GM12878 (cell line): ENCODE measurements at places on chromosomes 16 and 17. TPM values are rescaled to one million over a fixed set of nuclear protein-coding genes. Genes with fewer than 3 reads are reported as not detected.

The OR2C1 gene
- 0.21 TPM in 1 of 2 replicates, not detected in the other for total RNA-seq

The KCNG4 gene
- total RNA-seq = not detected in 2 replicates

The MFAP4 gene
- 0.13 and 0.28 TPM in 2 replicates for total RNA-seq

The TSPOAP1 gene
- 6.5 and 8.8 TPM in 2 replicates for total RNA-seq

The GDPD1 gene
- total RNA-seq = 0.64 and 0.74 TPM in 2 replicates

The SMIM36 gene
- not detected in 2 replicates for total RNA-seq

The AGRP gene
- total RNA-seq = not detected in 2 replicates

The NPB gene
- total RNA-seq = 0.29 TPM in 1 of 2 replicates, not detected in the other

- no peak for DNase-seq
Observed at GRCh38 chr16:11232852-11233726, 22.9 kb downstream of the SOCS1 start.

DNA sequence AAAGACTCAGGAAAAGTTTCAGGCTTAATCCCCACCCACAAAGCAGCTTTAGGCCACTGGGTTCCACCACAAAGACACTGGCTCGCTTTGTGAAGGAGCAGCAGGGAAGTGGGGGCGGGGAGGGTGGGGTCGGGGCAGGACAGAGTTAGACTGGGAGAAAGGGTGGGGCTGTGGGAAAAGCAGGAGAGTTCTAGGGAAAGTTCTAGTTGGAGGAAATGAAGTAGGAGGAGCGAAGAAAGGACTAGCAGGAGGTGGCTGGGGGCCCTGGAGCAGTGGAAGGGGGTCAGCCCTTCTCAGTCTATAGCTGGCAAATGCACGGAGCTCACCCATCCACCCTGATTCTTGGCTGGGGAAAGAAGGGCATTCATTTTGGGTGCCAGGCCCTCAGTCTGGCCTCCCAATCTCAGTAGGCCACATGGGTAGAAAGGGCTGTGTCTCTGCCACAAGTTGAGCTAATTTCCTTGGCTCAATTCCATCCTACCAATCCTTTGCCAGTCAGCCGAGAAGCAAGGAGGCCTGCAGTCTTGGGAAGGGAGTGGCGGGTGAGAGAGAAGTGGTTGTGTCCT is 4.6 kb downstream of the INPP5K start:
- DNase-seq = no peak

- no peak for DNase-seq
Observed at GRCh38 chr17:76810956-76811355, 57.2 kb upstream of the MGAT5B start.

DNA sequence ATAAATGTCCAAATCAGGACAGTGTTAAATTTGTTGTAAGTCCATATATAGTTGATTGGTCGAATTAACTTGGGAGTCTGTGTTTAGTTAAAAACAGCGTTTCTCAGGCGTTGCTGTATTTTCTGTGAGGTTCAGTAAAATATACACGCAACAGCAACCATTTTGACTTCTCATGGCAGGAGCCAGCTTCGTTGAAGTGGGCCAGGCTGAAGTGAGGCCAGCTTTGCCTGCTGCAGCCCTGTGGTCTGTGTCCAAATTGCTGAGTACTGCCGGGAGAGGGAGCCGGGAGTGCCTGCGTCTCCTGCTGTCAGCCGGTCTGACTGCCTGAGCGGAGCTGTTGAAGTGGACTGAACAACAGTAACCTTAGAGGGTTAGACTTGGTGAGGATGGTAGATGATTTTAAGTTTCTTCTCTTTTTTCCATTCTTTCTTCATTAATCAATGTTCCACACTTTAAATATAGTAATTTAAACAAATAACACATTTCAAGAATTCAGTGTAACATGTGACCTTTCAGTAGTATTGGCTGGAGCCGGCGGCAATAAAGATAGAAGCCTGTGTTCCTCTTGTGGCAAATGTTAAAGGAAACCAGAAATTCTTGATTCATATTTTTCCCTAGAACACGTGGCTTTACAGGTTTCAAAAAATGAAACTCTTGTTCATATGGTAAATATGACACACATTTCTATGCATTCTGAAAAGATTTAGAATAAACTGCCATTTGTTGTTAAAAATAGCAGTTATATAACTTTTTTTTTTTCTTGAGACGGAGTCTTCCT is 37.0 kb upstream of the ZNF750 start:
- no peak for DNase-seq

- no peak for DNase-seq
Observed at GRCh38 chr17:80449194-80449929, 27.0 kb downstream of the NPTX1 start.

DNA sequence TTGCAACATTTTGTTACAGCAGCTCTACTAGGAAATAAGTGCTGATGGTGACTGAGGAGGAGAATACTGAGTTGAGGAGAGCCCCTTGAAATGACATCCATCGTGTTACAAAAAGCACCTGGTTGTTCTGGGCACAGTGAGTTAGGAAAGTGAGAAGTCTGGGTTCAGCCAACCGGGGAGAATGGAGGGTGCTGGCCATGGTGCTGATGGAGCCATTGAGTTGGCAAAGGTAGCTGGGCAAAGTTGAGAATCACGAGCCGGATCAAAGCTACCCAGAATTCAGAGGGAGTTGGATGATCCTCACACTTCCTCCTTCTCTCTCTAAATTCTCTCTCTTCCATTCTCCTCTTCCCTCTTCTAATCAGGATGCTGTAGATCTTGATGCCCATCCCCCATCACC is 35.0 kb upstream of the ASIC2 start:
- no peak for DNase-seq

- DNase-seq = no peak
Observed at GRCh38 chr17:39576187-39576586, 31.5 kb downstream of the NEUROD2 start.

DNA sequence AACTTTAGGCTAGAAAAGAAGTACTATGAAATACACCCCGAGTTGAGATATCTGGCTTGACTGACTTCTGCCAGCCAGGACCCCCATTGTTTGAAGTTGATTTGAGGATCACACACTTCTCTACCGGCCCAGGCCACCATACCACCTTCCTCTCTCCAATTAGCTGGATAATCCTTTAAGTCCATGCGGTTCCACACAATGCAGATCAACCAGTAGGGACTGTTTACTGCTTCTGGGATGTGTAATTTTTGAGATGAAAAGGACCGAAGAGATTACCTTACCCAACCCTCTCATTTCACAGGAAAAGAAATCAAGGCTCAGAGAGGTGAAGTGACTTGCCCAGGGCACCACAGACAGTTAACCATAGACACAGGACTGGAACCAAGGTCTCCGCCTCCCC is 20.5 kb downstream of the ERN1 start:
- no peak for DNase-seq

DNA sequence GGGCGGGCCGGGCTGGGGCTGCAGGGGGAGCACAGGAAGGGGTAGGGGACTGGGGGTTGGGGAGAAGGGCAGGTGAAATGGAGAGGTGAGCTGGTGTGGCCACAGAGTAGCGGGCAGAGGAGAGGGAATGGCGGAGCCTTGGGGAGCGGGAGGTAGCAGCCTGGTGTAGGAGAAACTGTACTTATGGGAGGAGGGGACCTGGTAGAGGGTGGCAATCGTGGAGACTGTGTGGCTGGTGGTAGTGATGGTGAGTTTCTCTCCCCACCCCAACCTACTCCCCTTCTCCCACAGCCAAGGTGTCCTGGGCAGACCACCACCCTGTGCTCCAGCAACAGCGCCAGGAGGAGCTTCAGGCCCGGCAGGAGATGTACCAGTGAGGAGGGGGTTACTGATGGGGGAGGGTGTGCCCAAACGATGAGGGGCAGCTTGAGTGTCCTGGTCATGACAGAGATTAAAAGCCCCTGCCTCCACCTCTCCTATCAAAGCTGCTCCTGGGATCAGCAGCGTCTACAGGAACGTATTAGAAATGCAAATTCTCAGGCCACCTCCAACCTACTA is 831 bp downstream of the ALOX15B start:
- no peak for DNase-seq

- DNase-seq = no peak
Observed at GRCh38 chr17:79159471-79159870, 84.8 kb downstream of the ENGASE start.

GRCh38 chr17:82461827-82462524 is 3.4 kb downstream of the NARF start:
- no peak for DNase-seq

DNA sequence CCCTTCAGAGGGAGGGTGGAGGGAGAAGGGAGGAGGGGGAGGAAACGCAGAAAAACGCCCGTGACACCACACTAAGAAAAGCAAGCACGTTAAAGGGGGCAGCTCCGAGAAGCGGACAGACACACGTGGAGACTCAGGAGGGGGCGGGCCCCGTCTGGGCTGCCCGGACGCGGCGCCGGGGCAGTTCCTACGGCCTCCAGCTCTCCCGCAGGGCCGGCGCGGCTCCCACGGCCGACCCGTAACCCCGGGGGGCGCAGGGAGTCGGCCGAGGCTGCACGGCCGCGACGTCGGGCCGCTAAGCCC is 362 bp downstream of the KLHDC4 start:
- DNase-seq = no peak
